Putamen (tissue), 1 donor: ENCODE measurements at places on chromosomes 13 and 19.
A peak's percentile ranks its signal among the peaks of the same experiment; 100 is the strongest.

DNA sequence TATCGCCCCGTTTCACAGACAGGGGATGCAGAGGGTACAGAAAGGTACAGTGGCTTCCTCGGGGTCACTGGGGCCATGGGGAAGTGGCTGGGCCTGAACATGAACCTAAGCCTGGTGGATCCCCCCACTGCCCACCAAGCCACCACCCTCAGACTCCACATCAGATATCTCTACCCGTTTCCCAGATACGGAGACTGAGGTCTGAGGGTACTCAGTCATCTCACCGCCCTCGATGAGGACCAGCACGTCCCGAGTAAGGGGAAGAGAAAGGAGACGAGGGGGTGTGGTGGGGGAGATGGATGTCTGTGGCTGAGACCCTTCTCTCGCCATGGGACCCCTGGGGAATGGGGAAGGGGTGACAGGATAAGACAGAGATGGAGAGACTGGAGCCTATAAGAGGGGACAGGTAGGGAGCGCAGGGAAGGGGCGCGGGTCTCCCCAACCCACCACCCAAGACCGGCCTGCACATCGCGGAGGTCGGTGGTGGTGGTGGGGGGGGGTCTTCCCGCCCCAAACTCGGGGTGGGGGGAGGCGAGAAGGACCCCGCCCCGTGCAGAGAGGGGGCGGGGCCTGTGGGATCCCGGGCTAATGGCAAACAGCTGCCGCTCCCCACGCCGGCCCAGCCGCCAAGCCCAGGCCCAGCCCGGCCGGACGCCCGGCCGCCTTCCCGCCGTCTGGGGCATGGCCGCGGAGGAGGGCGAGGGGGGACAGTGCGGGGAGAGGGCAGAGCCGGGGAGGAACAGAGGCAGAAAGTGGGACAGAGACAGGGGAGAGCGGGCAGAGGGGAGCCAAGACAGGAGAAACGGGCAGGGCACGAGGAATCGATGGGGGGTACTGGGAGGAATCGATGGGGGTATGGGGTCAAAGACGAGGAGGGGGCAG, 698 bp downstream of the KANK2 start:
- DNase-seq = no peak

DNA sequence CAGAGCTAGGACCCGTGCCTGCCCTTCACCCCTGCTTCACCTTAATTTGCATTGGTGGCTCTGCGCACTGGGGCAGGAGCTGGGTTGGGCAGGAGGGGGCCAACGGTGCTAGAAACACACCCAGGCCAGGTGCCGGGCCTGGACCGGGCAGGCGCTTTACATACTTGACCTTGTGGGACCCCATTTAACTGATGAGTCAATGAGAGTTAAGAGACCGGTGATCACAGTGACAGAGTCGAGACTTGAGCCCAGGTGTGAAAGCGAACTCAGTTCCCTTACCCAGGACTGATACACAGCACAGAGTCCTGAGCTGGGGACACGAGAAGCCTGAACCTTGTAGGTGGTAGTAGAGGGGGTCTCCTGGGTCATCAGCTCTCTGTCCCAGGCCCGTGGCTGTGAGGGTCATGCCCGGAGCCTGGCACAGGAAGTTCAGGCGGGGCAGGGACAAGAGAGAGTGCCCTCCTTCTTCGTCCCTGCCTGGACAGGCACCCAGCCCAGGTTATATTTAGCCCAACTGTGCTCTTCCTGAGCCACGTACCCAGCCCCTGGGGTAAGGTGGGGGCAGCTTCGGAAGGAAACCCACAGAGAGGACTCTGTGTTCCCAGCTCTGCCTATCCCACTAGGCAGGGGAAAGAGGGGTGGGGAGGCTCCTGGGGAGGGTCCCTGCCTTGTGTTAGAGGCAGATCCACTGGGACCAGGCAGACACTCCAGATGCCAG, 1.9 kb downstream of the PRX start:
- DNase-seq = no peak

DNA sequence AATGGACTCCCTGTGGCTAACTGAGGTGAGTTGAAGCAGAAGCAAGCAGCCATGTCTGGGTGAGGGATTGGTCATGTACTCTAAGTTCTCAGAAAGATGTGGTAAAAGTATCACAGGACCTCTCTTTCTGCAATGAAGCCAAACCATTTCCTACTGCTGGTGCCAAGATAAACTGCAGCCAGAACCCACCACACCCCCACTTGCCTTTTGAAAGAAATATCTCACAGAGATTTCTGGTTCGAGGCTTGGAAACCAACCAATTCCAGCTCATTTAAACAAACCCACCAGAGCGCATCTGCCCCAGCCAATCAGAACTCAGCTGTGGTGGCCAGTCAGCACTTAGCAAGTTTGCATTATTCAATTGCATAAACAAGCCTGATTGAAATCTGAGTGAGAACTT, 204.5 kb upstream of the ATXN8OS start:
- no peak for DNase-seq

DNA sequence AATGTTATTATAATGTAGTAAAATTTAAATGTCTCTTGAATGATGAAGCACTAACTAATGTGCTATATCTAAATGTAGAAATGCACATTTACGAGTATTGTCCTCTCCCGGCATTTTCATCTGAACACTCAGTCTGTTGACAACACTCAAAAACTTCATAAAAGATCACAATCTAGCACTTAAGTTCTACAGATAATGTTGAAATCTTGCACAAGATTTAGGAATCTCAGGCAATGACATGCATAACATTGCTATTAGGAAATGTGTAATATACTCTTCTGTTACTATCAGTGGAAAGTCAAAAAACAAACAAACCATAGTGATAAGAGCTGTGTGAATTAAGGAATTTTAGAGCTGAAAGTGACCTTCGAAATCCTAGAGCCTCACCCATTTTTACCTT, 37.5 kb upstream of the XPO4 start:
- no peak for DNase-seq

DNA sequence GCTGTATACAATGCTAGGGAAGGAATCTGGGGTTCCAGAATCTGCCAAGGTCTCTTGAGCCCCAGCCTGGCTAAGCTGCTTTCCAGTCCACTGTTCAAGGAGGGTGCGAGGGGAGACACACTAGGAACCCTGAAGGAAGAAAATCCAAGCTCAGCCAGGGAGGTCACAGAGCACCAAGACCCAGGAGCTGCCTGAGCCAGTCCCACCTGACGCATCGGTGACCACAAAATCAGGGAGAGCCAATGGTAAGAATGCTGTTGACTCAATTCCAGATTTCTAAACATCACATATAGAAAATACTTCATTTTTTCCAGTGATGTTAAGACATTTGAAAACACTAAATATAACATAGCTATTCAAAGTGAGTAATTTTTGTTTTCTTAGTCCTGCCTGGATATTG, 50.1 kb downstream of the CEP89 start:
- no peak for DNase-seq

GRCh38 chr19:10508707-10509106, 5.6 kb upstream of the KEAP1 start:
- no peak for DNase-seq

- no peak for DNase-seq
These were observed 16.6 kb upstream of the SHKBP1 start for GRCh38 chr19:40560092-40560507.

GRCh38 chr19:7681340-7682174, 924 bp downstream of the TRAPPC5 start:
- DNase-seq = peak; percentile 70

- no peak for DNase-seq
These were observed 208.4 kb upstream of the SOX1 start for GRCh38 chr13:111858571-111858970.

GRCh38 chr19:33402421-33403220, 29.1 kb downstream of the CEBPG start:
- DNase-seq = no peak

DNA sequence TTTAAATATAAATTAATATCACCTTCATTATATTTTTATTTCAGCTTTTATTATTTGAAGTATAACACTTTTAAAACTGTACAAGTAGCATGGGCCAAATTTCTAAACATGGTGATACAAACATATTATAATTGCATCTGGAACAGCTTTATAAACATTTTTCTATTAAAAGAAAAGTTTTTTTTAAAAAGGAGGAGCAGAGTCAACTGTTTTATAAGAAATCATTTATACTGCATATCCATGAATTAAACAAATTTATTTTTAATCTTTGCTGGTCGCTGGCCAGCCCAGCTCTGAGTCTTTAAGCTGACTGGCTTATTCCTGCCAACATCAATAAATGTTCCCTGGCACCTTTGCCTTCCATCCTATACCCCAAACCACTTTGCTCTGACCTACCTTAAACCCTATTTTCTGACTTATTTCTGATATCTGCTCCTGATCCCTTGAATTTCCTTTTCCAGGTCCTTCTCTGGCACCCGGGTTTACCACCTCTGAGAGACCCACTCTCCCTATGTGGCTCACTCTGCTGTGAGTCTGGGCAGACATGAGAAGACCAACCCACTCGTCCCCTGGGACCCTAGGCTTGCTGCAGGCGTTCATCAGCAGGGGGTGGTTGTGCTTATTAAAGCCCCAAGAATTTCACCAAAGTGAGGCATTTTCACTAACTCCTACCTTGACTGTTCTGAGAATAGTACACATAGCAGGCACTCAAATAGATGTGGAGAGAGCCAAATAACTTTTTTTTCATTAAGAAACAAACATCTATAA, 220.3 kb downstream of the KLF12 start:
- DNase-seq = no peak

DNA sequence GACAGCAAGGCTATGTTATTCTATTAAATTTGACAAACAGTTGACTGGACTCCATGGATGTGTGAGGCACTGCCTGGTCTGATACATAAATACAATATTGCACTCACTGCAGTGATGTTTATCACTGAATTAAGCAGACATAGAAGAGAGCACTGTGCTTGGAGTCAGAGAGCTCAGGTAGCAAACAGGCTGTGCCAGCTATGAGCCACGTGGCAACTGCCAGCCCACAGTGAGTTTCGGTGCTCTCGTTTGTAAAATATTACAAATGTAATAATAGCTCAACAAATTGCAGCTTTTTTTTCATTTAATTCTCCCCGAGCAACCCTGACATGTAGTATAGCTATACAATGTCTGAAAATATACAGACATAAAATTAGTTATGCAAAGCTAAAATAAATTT, 237.3 kb downstream of the NALCN start:
- DNase-seq = no peak

DNA sequence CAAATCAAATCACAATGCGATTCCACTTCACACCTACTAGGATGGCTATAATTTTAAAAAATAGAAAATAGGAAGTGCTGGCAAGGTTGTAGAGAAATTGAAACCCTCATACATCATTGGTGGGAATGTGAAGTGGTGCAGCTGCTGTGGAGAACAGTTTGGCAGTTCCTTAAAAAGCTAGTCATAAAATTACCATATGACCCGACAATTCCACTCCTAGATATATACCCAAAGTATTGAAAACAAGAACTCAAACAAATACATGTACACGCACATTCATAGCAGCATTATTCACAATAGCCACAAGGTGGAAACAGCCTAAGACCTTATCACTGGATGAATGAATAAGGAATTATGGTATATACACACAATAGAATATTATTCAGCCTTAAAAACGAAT, 12.0 kb downstream of the HMGB1 start:
- no peak for DNase-seq

- DNase-seq = no peak
These were observed 96.7 kb downstream of the RNASEH2B start for GRCh38 chr13:51006067-51006845.

- DNase-seq = no peak
These were observed 121.9 kb upstream of the SPACA7 start for GRCh38 chr13:112254061-112254818.

- no peak for DNase-seq
These were observed 123.8 kb upstream of the TUBA3C start for GRCh38 chr13:19305434-19305833.

DNA sequence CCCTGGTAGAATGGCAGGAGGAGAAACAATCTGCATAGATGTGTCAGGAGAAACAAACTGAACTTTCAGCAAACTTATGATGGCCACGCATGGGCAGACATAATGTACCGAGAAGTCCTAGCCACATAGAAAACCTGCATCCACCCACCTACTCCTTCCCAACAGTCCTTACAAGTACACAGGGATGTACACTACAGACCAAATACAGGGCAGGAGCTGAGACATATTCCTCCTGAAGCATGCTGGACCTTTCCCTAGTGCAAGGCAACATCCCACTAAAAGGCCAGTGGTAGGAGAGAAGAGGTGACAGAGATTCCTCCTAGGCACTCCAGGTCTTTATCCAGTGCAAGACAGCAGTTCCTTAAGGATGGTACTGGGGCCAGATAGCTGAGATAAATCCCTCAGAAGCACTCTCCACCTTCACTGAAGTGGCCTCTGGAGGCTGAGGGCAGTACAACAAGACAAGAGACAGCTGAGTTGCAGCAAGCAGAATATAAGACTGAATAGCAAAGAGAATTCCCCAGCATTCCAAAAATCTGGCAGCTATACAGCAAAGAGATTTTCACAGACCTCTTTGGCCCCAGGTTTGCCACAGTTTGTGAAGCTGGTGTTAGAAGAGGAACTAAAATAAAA, 18.3 kb downstream of the VWA8 start:
- DNase-seq = no peak

DNA sequence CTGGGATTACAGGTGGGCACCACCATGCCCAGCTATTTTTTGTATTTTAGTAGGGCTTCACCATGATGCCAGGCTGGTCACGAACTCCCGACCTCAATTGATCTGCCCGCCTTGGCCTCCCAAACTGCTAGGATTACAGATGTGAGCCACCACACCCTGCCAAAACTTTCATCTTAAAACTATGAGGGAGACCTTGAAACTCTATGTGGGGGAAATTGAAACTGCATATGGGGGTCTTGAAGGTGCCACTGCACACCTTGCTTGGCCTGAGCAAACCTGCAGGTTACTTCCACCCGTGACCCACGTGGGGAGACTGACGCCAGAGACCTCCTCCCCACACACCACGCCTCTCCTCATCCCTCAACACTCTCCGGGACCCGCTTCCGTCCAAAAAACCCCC, 15.6 kb downstream of the CILP2 start:
- no peak for DNase-seq

DNA sequence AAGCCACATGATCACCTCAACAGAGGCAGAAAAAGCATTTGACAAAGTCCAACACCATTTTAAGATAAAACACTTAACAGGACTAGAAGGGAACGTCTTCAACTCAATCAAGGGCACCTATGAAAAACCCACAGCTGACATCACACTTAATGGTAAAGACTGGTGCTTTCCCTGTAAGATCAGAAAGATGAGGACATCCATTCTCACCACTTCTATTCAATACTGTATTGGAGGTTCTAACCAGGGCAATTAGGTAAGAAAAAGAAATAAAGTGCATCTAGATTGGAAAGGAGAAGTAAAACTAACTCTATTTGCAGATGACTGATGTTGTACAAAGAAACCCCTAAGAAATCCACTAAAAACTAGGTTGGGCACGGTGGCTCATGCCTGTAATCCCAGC, 11.2 kb upstream of the AKAP8 start:
- DNase-seq = no peak

GRCh38 chr19:1066748-1067340, at the start of gene ARHGAP45:
ARHGAP45 (plus strand) TSS chr19:1067167; CDS start chr19:1067406, 239 bp downstream.
- DNase-seq = no peak
